Stimulated activated CD4-positive, alpha-beta T cell treated with anti-CD3 and anti-CD28 coated beads, Interleukin-1b, Interleukin-23, amount 100 ng/mL, for 24 hours (primary cell): ENCODE measurements at places on chromosomes 3 and 15.

DNA sequence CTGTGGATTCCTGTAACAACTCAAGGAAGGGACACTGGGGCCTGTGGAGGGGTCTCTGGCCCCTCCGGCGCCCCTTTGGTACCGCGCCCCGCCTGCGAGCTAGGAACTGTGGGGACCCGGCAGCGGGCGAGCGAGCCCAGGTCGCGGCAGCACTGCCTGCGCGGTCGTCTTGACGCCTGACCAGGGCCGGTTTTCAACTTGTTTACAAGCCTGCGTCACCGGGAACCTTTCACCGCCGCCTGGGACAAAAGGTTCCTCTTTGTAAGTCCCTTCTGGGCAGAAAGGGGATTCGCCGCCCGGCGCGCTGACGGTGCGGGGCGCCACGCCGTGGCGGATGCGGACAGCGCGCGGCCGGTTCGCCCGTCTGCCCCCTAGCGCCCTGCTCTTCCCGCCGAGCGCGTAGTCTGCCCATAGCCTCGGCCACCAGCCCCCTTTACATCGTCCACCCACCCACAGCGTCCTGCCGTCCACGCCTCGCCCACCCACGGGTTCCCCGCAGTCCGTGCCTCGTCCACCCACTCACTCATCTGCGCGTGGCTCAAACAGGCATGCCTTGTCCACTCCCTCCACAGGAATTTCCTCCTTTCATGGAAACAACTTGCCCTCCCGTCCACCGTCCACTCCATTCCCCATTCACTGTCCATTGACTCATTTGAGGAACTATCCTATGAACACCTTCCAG is 5.5 kb upstream of the CFAP100 start:
- no peak for DNase-seq

- no peak for DNase-seq
Observed at GRCh38 chr15:31551323-31551722, 224.7 kb downstream of the KLF13 start.

- no peak for DNase-seq
Observed at GRCh38 chr3:126928921-126929474, 53.9 kb upstream of the PLXNA1 start.

DNA sequence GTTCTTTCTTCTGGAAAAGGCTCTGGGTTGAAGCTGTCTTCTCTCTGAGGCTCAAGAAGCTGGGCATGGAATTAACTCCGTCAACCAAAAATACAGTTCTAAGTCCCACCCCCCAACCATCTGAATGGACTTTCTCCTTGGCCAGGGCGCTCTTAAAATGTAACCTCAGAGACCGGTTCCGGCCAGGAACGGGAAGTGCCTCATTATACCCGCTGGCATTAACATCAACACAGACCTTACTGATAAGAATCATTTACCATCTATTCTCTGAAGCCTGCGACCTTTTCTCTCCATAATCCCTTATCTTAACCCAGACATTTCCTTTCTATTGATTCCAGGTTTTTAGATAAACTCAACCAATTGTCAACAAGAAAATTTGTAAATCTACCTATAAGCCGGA is 64.7 kb downstream of the ATP1B3 start:
- no peak for DNase-seq

- DNase-seq = no peak
Observed at GRCh38 chr15:70475921-70476320, 287.4 kb downstream of the UACA start.

GRCh38 chr15:99755692-99756409 is 22.6 kb upstream of the LYSMD4 start:
- DNase-seq = no peak

DNA sequence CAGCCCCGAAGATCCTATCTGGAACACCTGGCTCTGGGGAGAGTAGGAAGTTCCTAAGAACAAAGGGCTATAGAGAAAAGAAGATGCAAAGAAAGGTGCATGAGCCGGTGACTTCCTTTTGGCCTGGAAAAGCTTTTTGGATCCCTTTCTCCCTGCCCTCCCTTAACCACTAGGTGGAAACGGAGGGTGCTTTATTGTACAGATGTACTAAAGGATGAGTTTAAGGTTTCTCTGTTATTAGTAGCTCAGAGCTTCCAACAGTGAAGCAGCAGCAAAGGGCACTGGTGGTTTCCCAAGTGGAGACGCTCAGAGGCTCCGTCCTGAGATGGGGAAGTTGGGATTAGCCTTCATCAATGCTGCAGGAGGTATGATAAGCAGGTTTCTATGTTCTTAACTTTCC is 5.9 kb upstream of the ADGRG7 start:
- no peak for DNase-seq

GRCh38 chr15:89412905-89413411 is 78.3 kb upstream of the POLG start:
- DNase-seq = no peak

DNA sequence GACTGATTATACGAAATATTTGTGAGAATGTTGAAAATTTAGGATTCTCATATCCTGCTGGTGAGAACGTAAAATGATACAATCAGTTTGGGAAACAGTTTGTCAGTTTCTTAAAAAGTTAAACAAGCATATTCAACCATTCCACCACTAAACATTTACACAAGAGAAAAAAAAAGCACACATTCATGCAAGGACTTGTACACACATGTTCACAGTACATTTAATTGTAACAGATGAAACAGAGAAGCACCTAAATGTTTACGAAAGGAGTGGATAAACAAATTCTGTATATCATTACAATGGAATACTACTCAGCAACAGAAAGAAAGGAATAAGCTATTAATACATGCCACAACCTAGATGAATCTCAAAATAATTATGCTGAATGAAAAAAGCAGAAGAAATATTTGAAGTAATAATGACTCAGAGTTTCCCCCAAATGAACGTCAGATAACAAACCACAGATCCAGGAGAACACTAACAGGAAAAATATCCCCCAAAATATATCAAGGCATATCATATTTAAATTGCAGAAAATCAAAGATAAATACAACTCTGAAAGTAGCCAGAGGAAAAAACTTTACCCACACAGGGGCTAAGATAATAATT is 14.3 kb downstream of the ANKRD28 start:
- no peak for DNase-seq

GRCh38 chr3:149299938-149300801 is 33.3 kb downstream of the TM4SF18 start:
- DNase-seq = no peak

GRCh38 chr3:157248590-157249422 is 88.9 kb upstream of the CCNL1 start:
- DNase-seq = no peak

DNA sequence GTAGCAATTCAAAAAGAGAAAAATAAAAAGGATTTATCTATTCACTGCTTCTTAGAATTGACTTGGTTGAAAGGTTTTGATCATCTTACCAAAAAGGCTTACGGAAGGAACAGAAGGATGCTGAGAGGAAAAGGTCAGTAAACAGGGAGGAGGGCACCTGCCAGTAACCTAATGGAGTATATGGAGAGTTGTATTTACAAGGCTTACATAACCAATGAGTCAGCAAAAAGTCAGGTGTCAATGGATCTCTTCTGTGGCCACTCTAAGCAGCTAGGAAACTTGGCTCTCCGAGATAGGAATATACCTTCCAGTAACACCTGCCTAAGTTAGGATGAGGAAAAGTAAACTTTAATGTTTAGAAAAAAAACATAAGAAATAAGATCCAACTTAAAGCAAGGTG is 80.5 kb upstream of the PLXND1 start:
- DNase-seq = no peak

DNA sequence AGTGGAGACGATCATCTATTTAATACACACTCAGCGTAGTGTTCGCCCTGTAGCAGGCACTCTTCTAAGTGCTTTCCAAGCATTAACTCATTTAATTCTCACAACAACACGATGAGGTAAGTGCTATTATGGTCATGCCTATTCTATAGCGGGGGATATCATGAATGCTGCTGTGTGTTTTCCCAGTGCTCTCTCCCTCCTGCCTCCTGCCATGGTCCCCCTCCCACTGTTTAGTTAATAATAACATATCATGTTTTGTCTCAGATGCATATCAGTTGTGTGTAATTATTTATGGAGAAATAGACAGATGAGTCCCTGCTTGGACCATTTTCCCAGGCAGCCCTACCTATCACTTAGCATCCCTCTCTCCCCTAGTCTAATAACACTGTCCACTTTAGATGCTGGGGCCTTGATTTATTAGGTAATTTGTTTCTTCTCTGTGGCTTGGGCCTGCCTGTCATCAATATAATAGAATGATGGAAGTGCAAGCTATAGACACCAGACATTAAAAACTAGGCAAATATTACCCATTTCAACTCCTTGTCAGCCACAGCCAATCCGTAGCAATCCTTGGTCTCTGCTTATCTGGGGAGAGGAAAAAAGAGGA is 122.9 kb upstream of the TLE3 start:
- no peak for DNase-seq

DNA sequence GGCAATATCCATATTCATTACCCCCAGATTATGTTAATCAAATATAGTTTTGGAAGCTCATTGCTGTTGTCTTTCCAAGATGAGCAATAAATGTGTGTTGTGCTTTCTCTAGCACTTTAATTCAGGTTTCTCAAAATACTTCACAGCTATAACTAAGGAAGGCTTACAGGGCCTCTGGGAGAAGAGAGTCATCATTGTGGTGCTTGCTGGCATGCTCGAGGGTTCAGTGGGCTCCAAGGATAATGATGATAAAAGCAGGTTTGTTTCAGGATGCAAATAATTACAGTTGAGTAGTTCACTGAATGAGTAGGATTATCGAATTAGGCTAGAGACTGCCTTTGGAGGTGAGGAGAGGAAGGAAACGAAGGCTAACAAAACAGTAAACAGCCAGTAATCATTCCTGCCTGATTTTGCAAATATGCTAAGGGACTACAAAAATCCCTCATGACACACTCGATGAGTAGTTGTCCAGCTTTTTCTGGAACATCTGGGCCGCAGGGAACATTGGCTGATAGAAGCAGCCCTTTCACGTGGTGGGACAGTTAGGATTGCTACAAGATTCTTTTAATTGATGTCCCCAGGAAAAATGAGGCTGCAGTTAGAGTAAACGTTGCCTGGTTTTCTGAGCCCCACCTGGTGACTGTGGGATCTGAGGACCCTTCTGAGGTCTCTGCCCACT is 54.1 kb downstream of the SLC7A14 start:
- DNase-seq = no peak

DNA sequence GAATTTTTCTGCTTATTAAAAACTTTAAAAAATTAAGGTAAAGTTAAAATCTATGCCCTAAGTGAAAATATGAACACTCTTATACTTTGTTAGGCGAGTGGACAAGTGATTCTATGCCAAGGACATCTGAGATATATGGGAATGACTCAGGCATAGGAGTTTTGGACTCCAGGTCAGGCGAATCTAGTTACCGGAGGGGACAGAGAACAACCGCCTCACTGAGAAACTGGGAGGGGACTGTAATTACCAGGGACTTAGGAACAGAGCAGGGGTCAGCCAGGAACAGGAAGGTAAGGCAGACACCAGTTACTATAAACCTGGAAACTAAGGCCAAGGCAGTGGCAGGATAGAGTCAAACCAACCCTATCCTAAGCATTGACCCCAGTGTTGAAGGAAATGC is 16.8 kb upstream of the ATP1B3 start:
- DNase-seq = no peak

DNA sequence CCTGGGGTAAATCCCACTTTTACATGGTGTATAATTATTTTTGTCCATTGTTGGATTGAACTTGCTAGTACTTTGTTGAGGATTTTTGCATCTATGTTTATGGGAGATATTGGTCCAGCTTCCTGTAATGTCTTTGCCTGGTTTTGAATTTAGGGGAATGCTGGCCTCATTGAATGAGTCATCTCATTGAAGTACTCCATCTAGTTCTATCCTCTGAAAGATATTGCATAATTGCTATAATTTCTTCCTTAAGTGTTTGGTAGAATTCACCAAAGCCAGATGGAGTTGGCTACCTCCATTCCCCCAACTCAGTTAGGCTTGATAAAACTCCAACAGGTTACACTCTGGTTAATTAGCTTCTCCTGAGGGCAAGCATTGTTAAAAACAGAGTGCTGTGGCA is 237.4 kb upstream of the TGFBR2 start:
- DNase-seq = no peak

DNA sequence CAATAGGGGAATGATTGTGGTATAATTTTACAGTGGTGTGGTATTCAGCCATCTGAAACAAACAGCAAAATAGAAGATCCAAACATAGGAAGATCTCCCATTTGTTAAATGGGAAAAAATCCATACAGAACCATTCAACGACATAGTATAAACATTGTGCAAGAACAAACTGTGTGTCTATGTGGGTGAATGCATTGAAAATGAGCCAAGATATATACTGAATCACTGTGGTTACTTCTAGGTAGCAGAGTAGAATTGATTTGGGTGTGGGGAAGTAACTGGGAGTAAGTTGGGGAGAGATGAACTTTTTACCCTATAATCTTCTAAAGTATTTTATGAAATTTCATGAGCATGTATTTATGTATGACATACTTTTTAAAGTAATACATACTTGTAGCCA is 123.1 kb upstream of the UMPS start:
- no peak for DNase-seq

DNA sequence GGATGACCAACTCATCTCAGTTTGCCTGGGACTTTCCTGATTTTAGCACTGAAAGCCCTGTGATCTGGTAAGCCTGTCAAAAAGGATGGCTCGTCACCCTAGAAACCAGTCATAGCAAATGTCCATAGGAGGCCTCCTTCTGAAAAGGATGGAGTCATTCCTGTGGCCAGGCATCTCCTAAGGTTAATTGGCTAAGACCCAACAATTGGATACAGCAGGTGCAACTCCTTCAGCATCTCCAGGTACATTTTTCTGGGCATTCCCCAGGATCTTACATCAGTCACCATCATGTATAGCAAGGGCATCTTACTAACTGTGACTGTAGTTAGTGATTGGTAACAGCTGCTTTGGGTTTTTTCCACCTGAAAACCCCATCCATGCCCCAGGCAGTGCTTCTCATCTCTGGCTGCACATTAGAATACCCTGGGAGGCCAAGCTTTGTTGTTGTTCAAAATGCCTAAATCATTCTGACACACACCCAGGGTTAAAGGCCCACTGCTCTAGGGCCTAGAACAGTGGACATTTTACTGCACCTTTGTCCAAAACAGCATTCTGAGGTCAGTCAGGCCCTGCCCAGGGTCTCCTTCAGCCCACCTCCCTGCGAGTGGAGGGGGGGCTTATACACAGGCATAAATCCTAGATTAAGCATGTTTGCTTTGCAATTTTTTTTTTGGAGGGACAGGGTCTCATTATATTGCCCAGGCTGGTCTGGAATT is 28.3 kb upstream of the GALNT15 start:
- no peak for DNase-seq

GRCh38 chr15:101660005-101660404 is 7.8 kb upstream of the TM2D3 start:
- DNase-seq = no peak

GRCh38 chr15:84727429-84727828 is 11.5 kb upstream of the SEC11A start:
- no peak for DNase-seq

DNA sequence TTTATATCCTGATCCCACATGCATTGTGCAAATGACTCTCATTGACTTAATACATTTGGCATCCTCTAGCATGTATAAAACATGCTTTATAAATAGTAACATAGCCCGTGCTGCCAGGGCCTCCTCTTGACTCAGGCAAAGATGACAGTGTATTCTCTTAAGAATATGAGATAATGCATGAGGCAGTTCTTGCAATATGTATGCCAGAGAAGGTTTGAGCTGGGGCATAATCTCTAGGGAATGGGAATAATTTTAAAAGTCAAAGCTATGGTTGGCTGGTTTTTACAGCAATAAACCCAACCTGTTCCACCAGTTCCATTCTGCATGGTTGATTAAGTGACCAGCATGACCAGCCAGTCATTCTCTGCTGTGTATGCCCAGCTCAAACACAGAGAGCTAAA is 179.0 kb upstream of the PFN2 start:
- no peak for DNase-seq

- DNase-seq = no peak
Observed at GRCh38 chr15:48823237-48823636, 12.4 kb upstream of the CEP152 start.

- no peak for DNase-seq
Observed at GRCh38 chr3:156587760-156588069, 32.8 kb upstream of the SSR3 start.
